Hair follicle dermal papilla cell (primary cell): ENCODE measurements at places on chromosomes 3 and 15. TPM values are rescaled to one million over a fixed set of nuclear protein-coding genes. Genes with fewer than 3 reads are reported as not detected.

IL20RB gene
- total RNA-seq, result 15.1 and 31.3 TPM in 2 replicates

PIGZ gene
- total RNA-seq, result 1.5 and 1.6 TPM in 2 replicates

INSYN1 gene
- total RNA-seq, result 3.6 and 6.1 TPM in 2 replicates

EIF5A2 gene
- 12.5 and 13.8 TPM in 2 replicates for total RNA-seq

FGD5 gene
- total RNA-seq, result 0.12 and 0.16 TPM in 2 replicates

SLC27A2 gene
- total RNA-seq, result 0.16 and 0.24 TPM in 2 replicates

ADAMTSL3 gene
- not detected in 2 replicates for total RNA-seq
